ENCODE measurements at places on chromosomes 16 and 17.

DNA sequence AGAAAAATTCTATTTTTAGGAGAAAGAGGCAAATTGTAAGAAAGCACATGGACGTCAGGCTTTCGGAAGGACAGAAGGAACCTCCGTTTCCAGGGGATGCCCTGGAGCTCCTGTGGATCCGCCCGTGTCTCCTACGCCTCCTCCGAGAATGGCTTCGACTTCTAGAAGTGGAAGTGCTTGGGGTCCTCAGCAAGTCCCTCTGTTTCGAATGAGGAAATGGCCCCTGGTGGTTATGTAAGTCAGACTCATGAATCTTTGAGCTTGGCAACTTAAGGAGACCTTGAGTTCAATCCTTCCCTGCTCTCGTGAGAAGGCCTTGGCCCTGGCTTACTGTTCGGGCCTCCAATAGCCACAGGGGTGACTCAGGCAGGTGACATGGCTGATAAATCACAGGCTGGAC lies 38.9 kb downstream of the COX4I1 start:
- DNase-seq = no peak

DNA sequence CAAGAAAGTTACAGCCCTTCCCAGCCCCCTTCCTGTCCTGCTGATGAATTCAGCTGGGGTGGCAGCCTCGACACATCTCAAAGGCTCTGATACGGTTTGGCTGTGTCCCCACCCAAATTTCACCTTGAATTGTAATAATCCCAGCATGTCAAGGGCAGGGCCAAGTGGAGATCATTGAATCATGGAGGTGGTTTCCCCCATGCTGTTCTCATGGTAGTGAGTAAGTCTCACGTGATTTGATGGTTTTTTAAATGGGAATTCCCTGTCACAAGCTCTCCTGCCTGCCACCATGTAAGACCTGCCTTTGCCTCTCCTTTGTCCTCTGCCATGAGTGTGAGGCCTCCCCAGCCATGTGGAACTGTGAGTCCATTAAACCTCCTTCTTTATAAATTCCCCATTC lies 163.2 kb upstream of the FOXF1 start:
- no peak for DNase-seq

DNA sequence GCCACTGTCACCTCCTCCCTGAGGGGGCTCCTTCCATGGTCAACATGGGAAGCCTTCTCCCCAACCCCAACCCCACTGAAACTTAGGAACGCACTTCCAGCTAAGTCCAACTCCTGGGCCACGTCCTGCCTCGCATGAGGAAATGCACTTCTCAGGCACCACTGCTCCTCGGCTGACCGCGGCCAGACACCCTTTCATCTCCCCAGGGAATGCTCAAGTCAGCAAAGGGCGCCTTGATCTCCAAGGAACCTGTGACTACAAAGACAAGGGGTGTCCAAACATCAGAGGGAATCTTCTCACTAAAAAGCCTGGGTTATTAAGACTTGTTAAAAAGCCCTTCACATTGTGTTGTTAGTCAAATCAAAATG lies 124.9 kb upstream of the HSBP1 start:
- no peak for DNase-seq

DNA sequence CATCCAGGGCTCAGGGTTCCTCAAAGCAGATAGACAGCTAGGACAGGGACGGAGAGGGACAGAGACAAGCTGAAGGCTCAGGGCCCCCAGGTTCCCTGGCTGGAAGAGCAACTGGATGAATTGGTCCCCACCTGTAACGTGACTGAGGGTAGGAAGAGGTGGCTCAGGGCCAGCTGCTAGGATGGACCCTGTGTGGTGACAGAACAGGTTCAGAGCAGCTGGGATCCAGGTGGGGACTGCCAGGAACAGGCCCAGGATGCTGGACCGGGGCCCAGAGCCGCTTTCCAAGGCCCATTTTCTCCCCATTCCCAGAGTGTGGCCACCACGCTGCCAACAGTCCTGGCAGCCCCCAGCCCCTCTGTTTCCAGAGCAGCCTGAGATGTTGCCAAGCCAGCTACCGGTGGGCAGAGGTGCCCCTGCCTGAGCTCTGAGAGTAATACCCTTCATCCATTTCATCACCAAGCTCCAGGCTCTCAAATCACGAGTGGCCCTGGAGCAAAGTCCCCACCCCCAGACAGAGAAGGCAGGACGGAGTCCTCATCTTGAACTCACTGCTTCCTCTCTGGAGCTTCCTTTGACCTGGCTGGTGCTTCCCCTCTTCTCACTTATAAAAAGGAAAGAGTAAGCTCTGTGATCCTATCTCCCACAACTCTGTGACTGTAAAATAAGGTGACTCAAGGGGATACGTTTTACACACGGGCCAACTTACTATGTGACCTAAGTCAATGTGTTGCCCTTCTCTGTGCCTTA lies 79.6 kb downstream of the TMEM132E start:
- DNase-seq = no peak

- DNase-seq = no peak
Measured at GRCh38 chr16:16143931-16144330, 79.4 kb downstream of the ABCC6 start.

- DNase-seq = no peak
Measured at GRCh38 chr17:7838090-7839075, 4.4 kb downstream of the KDM6B start.

DNA sequence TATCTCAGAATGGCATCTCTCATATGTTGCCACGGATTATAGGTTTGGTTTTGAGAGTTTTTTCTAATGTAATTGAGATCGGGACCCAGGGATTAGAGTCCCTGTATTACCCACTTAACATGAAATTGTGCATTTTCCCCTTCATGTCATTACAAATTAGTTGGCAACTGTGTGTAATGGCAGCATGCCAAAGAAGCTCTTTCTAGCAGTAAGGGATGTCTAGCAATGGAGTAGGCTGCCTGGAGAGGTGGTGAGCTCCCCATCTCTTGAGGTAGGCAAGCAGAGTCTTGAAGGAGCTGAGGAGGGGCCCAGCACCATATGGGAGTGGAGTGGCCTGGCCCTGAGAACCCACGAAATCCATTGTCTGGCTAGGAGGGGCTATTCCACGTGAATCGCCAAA lies 10.0 kb upstream of the KATNB1 start:
- no peak for DNase-seq

DNA sequence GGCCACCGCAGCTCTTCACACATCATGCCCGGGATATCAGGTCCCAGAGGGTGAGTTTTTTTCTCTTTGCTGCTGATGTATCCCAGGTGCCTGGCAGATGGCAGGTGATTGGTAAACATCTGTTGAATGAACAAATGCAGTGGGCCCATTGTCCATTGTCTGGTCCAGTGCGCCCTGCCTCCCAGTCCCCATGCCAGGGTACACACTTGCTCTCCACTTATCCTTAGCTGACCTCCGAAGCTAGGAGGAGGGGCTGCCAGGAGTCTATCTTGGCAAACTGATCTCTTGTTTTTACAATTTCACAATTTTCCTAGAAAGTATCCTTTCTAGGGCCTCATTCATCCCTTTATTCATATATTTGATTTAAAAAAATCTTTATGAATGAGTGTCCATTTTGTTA lies 196.0 kb downstream of the RAB11FIP4 start:
- no peak for DNase-seq

DNA sequence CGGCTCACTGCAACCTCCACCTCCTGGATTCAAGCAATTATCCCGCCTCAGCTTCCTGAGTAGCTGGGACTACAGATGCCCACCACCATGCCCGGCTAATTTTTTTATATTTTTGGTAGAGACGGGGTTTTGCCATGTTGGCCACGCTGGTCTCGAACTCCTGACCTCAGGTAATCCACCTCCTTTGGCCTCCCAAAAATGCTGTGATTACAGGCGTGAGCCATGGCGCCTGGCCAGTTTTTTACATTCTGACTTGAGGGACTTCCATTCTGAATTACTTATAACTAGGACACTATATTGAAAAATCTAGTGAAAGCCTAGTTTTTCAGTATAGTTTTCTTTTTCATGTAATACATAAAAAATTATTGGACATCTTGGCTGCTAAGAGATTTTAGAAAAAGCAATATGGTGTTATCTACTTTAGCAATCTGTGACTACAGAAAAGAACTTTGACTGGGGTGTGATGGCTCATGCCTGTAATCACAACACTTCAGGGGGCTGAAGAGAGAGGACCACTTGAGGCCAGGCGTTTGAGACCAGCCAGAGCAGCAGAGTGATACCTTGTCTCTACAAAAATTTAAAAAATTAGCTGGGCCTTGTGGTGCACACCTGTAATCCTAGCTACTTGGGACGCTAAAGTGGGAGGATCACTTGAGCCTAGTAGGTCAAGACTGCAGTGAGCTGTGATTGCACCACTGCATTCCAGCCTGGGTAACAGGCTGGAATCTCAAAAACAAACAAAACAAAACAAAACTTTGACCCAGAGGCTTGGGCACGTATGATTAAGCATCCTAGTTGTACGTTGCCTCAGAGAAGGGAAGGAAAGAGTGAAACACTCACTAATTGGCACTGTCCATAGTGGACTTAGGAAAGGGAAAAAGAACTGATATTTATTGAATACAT lies 26.8 kb upstream of the GOSR1 start:
- no peak for DNase-seq

All from iPS DF 6.9 (cell line).